ENCODE measurements at places on chromosomes 2 and 18.

DNA sequence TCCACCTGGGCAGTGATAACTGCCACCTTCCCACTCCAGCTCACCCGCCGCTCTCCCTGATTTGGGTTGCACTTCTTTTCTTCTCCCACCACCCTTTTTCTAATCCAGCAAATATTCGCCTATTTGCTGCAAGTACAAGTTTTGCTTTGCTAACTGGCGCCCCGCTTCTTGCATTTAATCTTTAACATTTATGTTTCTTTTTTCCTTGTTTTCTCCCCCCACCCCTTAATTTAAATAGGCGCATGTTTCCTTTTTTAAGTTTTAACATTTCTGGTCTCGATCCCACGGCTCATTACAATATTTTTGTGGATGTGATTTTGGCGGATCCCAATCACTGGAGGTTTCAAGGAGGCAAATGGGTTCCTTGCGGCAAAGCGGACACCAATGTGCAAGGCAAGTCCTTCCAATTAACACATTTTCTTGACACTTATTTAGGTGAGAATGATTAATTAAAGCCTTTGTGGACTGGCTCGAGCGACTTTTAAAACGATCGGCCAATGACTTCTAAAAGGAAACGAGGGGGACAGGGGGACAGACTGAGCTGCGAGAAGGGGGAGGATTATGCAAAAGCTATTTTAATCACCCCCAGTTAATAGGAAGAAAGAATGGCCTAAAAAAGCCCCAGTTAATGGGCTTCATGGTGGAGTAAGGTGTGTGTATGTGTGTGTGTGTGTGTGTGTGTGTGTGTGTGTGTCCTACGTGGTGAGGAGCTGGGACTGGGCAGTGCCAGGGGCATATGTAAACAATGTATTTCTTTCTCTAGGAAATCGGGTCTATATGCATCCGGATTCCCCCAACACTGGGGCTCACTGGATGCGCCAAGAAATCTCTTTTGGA is 1.6 kb downstream of the TBR1 start:
- DNase-seq, result no peak

DNA sequence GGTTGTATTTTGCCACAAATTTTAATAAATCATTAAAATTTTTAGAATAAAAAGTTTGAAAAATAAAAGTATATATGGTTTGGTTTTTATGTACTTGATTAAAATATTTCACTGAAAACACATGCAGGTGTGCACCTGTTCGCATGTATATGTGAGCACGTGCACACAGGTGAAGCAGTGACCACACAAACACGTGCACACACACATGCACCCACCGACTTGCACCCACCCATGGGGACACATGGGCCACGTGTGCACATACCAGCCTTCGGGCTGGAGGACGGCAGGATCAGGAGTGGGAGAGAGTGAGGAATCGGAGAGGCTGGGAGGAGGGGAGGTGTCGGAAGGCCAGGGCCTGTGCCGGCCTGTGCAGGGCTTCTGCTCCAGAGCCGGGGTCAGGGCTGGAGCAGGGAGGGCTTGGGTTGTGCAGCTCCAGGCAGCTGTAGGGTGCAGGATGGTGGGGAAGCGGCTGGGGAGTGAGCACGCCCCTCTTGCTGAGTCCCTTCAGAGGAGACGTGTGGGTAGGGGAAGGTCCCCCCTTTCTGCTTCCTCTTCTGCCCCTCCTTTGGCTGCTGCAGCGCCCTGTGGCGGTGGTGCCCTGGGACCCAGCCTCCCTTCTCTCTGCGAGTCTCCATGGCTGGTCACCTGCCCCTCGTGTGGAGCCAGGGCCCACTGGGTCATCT is 106.9 kb upstream of the HDAC4 start:
- no peak for DNase-seq

- no peak for DNase-seq
Measured at GRCh38 chr18:71352618-71353017, 1063.8 kb downstream of the SOCS6 start.

GRCh38 chr2:205695460-205695991 is 13.2 kb downstream of the NRP2 start:
- no peak for DNase-seq

DNA sequence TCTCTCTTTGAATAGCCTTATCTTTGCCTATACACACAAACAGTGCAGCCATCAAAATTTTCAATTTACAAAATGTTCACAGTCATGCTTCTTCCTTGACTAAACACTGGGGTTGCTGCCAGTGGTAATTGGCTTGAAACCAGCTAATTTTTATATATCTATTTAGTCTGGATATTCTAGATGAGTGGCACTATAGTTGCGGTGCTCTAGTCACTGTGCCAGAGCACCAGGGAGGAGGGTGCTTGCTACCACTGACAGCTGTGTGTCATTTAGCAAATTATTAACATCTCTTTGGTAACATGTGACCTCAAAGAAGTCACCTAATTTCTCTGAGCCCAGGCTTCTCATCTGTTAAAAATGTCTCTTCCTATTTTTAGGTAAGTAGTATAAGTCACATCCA is 130.4 kb downstream of the MEIS1 start:
- DNase-seq, result no peak

DNA sequence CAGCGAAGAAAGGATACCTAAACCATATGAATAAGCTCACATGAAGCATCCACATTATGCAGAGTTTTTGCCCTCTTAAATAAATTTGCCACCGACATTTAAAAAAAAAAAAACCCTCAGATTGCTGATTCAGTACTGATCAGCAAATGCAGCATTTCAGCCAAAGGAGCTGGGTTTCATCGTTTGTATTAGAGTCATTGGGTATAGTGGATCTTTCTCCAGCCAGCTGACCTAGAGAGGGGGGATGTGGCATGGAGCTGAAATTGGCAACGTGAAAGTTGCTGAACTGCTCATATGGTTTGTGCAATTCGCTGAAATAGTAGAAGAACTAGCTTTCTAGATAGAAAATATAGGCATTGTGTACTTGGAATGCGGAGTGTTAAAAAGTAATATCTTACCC is 73.5 kb upstream of the ZNF397 start:
- no peak for DNase-seq

DNA sequence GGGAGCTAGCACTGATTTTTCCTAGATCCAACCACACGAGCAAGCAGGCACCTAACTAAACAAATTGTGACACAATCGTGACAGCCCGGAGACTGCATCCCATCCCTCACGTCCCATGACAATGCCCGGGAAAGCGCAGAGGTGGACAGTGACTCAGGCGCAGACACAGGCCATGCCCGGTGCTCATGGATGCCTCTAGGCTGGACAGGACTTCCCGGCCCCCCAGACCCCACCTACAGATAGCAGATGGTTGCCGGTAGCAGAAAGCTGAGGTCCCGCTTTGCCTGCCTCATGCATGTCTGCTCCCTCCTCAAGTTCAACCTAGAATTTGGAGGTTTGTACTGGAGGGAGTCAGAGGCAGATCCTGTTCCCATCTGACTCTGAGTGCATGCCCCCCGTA is 81.0 kb downstream of the TPO start:
- DNase-seq, result no peak

GRCh38 chr2:39379643-39380524 is 57.2 kb downstream of the MAP4K3 start:
- DNase-seq, result no peak

DNA sequence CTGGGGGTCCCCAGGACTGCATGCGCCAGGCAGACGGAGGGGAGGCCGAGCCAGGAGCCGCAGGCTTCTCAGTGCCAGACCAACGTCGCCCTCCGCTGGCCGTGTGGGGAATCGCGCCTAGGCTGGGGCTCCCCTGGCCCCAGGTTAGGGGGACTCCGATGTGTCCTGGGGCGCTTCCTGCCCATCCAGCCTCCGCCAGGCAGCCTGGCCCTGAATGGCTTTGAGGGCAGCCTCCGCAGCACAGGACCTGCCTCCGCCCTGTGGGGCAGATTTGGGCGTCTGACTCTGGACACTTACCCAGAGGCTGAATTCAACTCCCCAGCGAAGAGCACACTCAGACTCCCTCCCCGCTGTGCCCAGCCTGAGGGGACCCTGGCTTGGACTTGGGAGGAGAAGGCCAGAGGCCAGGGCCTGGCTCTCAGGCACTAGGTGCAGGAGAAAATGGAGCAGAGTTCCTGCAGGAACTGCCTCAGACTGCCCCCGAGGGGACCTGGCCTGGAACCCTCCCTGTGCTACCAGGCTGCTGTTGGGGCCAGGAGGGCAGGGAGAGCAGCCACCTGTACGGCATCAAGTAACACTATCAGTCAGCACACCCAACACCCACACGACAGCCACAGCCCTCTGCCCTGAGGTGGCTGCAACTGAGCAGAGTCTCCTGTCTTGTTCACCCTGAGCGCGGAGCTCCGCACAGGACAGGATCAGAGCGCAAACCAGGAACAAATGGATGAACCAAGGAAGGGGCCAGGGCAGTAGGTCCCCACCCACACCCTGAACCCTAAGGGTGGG is 597 bp upstream of the TEKT4 start:
- DNase-seq, result no peak

Measured in stimulated activated CD8-positive, alpha-beta memory T cell treated with anti-CD3 and anti-CD28 coated beads, Interleukin-15, amount 100 ng/mL, for 24 hours (primary cell).